Left hindlimb (tissue), 1 donor: ENCODE measurements at places on chromosomes 16 and 17.
A peak's percentile ranks its signal among the peaks of the same experiment; 100 is the strongest.

GRCh38 chr17:70773258-70773657 is 603.9 kb downstream of the KCNJ2 start:
- no peak for DNase-seq

DNA sequence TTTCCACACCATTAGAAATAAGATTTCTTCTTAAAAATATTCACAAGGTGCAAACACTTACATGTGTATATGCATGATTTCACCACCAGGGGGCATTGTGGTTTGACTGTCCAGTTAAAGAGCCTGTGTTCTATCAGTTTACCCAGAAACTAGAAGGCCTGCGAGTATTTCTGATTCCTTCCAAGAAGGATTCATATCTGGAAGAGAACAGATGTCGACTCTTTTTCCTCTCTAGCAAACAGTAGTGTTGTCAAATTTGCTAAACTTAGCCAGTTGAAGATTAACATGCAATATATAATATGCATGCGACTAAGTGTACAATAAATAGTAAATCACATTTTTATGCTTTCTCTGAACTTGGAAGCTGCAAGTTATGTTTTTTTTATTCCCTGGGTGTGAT is 404.1 kb downstream of the WWOX start:
- DNase-seq = no peak

GRCh38 chr16:87484487-87485331 is 8.1 kb downstream of the ZCCHC14 start:
- DNase-seq = no peak

DNA sequence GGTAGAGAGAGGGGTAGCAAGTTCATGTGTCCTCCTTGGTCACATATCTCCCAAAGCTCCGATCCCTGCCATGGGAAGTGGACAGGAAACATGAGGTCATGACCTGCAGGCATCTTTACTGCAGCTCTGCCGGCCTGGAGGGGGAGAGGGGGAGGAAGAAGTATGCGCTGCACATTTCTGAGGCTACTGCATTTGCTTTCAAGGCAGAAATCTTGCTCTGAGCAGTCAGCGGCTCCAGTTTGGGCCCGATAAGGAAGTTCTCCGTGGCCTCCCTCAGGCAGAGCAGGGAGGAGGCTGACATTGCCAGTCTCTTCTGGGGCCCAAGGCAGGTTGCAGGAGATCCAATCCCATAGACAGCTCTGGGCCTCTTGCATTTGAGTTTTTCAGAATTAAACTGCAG is 1.5 kb upstream of the NHERF1 start:
- no peak for DNase-seq

GRCh38 chr17:82332669-82333278 is 792 bp downstream of the SECTM1 start:
- no peak for DNase-seq

GRCh38 chr16:65353183-65353582 is 231.3 kb upstream of the CDH11 start:
- no peak for DNase-seq

- DNase-seq = no peak
These were observed 594.4 kb downstream of the TOX3 start for GRCh38 chr16:51952500-51952899.

- no peak for DNase-seq
These were observed 168.5 kb downstream of the UTP18 start for GRCh38 chr17:51428668-51429495.

GRCh38 chr16:66306366-66307150 is 59.9 kb upstream of the CDH5 start:
- DNase-seq = no peak

DNA sequence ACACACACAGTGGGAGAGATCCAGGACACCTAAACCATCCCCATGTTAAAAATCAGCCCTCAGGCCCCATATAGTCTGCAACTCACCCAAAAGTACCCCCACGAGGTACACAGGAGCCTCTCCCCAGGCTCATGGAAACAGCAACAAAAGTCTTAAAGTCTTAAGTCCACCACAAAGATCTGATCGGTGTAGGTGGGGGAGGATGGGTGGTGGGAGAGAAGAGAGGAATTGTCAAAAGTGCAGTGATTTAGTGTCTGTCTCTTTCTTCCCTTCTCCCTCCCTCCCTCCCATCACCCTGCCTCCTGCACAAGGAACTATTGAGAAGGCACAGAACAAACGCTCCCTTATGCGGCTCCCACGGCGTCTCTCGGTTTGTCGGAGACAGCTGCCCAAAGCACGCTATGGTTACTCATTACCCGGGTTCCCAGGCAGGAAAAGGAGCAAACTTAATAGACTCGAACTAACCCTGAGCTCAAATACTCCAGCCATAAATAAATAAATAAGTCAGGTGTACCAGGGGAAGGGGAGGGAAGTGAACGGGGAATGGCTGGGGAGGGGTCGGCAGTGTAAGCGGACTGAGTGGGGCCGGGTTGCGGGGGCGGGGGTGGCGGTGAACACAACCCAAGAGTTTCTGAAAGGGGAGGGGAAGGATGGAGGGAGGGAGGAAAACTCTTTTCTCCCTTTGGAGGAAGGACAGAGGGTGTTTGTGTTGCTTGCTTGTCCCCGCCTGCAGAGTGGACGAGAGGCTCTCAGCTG is 477.4 kb downstream of the SLC39A11 start:
- DNase-seq = peak; percentile 73

- DNase-seq = peak; percentile 30
These were observed 1171.5 kb upstream of the GOT2 start for GRCh38 chr16:59905606-59906005.

- no peak for DNase-seq
These were observed 71.5 kb upstream of the MPHOSPH6 start for GRCh38 chr16:82241469-82242052.

GRCh38 chr17:76543826-76544545 is 4.1 kb downstream of the PRCD start:
- DNase-seq = no peak

DNA sequence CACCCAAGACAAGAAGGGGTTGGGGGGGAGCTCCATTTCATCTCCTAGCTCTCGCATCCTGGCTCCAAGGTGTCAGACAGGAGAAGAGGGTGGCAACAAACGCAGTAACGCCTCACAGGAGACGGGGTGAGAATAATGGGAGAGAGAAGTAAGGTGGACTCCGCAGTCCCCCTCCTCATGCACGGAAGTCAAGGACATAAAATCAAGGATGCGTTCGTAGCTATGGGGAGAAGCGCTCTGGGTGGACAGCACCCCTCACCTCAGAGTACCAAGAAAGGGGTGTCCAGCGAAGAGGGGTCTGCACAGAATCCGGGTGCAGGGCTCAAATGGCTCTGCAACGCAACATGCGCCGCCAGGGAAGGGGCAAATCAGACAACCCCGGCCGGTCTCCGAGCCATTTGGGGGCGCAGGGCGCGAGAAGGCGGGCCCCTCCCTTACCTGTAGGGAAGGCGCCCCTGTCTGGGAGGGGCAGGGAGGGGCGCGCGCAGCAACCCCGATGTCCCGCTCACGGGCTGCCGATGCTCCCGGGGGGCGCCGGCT is 555 bp downstream of the HDAC5 start:
- no peak for DNase-seq

GRCh38 chr17:70121126-70121525 is 46.1 kb downstream of the KCNJ16 start:
- DNase-seq = no peak

DNA sequence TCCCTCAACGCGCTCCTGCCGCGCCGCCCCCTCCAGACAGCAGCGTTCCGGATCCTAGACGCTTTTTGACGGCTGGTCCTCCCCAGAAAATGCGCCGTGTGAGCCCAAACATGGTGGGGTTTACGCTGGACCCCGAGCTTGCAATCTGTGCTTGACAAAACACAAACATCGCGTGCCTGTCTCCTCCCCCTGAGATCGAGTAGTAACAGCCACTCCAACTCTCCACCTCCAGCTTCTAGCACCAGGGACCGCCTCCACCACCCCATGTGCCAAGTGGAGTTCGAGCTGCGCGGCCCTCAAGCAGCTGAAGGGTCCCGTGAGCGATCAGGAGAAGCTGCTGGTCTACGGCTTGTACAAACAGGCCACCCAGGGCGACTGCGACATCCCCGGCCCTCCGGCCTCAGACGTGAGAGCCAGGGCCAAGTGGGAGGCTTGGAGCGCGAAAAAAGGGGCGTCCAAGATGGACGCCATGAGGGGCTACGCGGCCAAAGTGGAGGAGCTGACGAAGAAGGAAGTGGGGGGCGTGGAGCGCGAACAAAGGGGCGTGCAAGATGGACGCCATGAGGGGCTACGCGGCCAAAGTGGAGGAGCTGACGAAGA is 656 bp upstream of the GEMIN4 start:
- DNase-seq = peak; percentile 84

- DNase-seq = peak; percentile 92
These were observed 219.5 kb downstream of the NTN1 start for GRCh38 chr17:9240659-9241370.

GRCh38 chr16:79571065-79571902 is 29.3 kb downstream of the MAF start:
- DNase-seq = no peak

DNA sequence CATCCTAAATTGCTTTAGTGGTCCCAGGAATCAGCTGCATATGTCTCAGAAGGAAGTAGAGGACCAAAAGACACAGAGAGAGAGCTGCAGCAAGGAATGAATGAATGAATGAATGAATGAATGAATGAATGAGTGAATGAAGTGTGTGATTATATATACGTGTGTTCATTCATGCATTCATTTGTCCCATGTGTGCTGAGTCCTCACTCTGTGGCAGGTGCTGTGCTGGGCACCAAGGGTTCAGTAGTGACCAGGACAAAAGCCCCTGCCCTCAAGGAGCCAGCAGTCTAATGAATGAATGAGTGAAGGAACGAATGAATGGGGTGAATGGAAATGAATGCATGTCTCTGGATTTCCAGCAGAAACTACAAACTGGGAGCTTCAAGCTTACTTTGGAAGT is 9.4 kb downstream of the CNGB1 start:
- no peak for DNase-seq

- DNase-seq = no peak
These were observed 84.8 kb downstream of the CDYL2 start for GRCh38 chr16:80719573-80719972.

GRCh38 chr16:81796583-81797346 is 17.7 kb downstream of the PLCG2 start:
- no peak for DNase-seq

- DNase-seq = no peak
These were observed 17.9 kb downstream of the MYO1C start for GRCh38 chr17:1474402-1475189.
